ENCODE measurements at places on chromosomes 12 and 14.

DNA sequence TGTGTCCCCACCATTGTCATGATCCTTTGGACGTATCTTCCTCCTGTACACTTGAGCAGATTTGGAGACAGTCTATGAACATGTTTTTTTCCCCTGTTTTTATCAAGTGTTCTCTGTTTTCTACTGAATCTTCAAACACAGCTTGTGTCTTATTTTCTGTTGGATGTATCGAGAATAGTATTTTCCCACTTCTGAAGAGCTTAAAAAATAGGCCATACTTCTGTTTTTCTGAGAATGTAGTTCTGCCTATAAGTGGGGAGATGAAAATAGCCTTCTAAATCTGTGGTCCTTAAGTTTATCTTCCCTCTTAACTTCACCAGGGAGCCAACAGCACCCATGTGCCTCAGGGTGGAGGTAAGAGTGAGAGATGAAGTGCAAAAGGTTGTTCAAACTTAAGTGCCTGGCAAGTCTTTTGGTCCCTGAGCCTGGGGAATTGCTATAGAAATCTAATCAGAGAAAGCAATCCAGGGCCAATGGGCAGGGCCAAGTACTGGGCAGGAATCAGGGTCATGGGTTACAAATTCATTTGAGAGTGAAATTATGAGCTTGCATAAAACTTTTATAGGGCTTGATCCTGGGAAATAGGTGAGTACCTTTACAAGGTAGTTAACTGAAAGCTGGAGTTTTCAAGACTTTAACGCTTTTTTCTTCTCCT lies 58.9 kb downstream of the ARF6 start:
- DNase-seq, result no peak

DNA sequence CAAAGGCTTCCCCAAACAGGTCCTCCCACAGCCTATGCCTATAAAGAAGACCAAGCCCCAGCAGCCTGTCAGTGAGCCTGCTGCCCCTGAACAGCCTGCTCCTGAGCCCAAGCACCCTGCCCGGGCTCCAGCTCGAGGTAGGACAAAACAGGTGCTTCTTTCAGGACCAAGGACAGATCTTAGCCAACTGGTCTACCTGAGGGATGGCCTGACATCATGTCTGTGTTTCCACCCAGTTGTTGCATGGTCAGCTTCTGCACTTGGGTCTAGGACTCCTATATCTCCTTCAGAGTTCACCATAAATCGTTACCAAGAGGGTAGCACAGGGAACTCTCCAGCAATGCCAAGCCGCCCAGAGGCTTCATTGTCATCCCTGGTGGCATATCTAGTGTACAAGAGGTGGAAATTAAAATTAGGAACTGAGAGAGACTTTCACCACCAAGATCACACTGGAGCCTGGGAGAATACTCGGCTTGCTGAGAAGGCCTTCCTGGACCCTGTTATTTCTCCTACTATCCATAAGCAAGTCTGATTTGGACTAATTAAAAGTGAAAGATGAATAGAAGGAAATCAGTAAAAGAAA lies 38.2 kb upstream of the OAS1 start:
- DNase-seq, result no peak

GRCh38 chr14:99679996-99680395 lies 4.1 kb upstream of the CYP46A1 start:
- DNase-seq, result peak; percentile 13

DNA sequence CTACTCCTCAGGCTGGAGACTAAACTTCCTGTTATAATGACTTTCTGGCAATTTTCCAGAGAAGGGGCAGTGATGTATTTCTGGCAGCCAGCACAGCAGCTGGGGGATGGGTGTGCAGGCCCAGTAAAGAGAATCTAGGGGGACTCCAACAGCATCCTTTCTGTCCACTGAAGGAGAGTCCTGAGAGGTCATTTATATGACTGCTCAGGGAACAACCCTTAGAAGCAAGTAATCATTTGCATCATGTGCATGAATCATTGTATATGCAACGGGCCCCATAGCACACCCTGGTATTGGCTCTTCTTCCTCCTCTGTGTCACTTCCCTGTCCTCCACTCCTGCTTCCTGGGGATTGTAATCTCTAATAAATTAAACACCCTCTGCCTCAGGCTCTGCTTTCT lies 493.8 kb downstream of the RPS29 start:
- no peak for DNase-seq

- no peak for DNase-seq
Measured at GRCh38 chr12:94099191-94099590, 49.2 kb upstream of the PLXNC1 start.

- no peak for DNase-seq
Measured at GRCh38 chr14:69895109-69895508, 15.9 kb downstream of the SMOC1 start.

- no peak for DNase-seq
Measured at GRCh38 chr12:7959701-7960121, 23.7 kb upstream of the SLC2A3 start.

DNA sequence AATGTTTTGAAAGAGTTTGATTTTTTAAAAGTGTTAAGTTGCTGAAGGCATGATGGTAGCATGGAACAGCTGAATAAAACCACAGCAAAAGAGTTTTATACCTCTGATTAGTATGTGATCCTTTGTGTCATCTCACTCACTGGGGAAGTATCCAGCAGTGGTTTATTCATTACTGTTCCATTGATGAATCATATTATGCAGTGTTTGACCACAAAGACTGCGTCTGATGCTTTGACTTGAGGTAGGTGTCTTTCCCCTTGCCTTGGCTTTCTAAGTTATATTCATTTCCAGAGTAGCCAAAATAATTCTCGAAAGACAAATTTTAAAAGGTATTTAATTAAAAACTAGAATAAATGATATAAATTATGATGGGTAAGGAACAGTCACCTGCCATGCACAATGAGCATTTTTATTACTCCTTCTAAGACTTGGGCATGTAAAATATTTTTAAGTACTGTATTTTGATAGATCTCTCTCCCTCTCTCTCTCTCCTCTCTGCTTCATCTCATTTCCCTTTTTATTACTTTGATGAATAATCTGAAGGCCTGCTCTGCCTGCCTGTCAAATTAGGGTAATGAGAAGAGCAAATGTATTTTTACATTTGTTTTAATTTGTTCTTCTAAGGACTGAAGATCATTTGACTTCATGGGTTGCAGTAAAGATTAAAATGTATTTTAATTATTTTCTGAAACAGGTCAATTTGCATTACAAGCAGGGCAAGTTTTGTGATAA lies 164.9 kb downstream of the NAV3 start:
- no peak for DNase-seq

DNA sequence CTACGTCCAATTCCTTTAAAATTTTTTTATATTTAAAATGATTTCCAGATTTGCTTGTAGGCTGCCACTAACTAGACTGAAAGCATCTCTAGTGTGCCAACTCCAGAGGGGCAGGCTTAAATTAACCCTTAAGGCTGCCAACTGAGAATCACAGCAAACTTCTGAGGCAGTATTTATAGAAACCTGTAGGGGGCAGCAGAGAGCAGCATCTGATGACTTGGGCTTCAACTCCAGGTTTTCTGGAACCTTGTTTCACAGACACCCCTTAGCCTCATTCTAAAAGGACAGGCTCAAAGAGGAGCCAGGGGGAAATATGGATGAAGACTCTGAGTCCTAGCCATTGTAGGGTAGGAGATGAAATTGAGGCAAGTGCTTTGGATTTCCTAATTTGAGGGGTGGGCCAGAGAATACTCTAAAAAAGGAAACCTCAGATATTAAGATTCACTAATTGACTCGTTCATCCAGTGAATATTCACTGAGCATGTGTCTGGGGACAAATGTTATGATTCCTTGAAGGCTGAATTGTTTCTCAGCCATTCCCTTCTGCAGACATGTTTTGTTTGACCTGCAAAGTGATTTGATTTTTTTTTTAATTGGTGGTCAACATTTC lies 63.3 kb upstream of the HSPB8 start:
- peak; percentile 39 for DNase-seq

DNA sequence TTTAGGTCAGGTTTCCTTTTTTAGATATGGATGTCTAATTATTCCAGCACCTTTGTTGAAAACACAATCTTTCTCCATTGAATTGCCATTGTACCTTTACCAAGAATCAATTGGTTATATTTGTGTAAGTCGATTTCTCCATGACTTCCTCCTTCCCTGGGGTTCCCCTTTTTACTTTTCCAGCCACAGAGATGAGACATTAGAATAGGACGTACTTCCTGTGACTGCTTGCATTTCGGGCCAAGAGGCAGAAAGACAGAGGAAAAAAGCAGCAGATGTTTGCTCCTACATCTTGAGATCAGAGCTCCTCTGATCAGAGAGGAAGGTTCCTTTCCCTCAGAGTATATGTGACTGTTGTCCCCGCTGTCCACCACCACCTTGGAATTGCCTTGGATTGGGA lies 453.7 kb upstream of the RGS6 start:
- DNase-seq, result no peak

- DNase-seq, result peak; percentile 69
Measured at GRCh38 chr12:3168223-3169221, 91.3 kb downstream of the TSPAN9 start.

DNA sequence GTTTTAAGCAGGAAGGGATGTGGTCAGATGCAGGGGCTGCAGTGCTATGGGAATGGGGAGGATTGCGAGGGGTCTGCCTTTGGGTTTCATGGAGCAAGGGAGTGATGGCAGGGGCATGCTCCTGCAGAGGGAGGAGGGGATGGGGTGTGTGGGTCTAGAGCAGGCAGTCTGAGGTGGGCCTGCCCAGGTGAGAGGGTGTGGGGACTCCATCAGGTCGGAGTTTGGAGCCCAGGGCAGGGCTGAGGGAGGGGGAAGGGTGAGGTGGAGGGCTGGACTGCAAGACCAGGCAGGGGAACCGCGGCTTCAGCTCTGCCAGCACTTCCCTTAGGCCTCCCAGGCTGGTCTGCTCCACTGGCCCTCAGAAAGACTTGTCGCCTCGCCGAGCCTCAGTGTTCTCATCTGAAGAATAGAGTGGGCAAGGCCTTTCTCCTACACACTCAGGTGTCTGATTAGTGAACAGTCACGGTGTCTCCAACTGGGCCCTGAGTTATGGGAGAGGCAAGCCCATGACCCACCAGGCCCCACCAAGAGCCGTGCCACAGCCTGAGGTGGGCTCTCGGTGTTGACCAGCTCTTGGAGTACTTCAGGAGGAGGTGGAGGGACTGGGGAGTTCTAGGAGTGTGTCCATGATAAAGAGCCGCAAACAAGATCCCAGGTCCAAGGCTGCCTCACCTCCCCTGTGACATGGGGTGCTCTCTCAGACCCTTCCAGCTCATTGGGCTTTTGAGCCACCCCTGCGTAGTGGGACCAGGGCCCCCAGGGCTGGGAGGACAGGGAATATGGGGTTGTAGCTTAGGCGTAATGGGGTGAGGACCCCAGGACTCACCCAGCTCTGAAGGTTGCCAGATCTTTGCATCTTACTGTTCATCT lies 20.1 kb upstream of the KRT80 start:
- peak; percentile 16 for DNase-seq

- DNase-seq, result no peak
Measured at GRCh38 chr12:106417926-106418910, 60.7 kb downstream of the POLR3B start.

All from right hindlimb (tissue), 1 donor.